Neural progenitor cell (in vitro differentiated cells): ENCODE measurements at places on chromosomes 1 and 21.

DNA sequence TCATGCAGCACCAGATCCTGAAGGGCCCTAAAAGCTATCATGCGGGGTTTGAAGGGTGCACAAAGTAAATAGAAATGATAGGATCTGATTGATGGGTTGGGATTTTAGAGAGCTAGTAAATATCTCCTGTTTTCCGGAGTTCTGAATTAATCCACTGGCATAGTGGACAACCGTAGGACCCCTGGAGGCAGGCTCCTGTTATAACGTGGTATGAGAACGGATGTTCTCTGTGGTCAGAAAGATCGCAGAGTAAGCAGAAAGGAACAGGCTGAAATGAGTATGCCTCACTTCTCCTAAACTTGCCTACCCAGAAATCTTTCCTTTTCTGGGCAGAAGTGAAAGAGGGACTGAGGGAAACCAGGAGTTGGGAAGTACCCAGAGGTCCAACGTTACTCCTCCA lies 470.8 kb downstream of the AJAP1 start:
- DNase-seq = no peak

DNA sequence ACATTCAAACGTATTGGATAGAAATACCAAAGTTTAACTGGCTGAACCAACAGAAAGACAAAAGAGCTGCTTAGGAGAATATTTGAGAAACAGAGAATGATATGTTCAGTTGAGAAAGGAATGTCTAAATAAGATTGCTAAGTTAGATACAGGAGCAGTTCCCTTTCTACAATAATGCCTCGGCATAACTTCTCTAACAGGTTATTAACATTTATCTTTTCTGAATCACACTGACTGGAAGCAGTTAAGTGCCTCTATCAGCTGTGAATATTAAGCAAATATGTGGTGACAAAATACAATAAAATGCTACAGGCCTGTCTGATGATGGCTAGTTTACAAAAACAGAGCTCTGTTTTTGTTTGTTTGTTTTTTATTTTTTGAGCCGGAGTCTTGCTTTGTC lies 121.9 kb downstream of the KCNK1 start:
- no peak for DNase-seq

DNA sequence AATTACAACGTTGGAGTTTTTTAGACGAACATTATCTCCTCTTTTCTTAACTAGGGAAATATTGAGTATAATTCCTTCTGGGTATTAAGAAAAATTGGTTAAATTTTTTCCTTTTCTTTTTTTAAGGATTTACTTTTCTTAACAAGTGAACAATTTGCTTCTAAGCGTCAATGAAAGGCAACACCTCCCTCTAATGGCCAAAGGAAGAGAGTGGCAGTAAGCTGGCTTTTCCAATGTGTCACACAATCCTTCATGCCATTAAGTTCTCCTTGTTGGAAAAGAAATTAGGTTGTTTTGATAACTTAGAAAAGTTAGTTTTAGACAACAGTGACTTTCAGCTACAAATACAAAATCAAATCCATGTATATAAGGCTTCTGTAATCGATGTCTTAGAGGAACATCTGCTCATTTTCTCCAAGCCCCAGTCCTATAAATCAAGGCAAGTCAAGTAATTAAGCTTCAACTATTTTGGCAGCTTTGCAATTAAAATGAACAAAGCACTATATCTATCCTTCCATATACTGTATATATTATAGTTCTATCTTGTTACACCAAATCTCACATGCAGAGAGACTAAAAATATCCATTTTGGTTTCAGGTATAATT lies 62.8 kb downstream of the EDEM3 start:
- DNase-seq = peak; percentile 62

DNA sequence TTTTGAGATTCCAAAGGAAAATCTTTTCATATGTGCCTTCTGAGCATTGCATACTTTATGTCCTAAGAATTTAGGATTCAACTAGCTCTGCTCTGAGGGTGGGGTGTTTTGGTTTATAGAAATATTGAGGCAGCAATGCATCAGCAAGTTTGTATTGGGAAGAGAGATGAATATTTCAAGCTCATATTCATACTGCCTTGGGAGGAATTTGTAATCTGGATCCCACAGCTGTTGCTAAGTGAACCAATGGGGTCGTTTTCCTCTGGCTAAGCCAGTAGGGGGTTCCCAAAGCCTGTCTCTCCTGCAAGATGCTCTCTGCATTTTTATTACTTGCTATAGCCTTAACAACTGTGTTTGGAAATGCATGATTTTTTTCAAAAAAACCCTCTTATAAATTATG lies 130.6 kb downstream of the SNX7 start:
- DNase-seq = no peak

DNA sequence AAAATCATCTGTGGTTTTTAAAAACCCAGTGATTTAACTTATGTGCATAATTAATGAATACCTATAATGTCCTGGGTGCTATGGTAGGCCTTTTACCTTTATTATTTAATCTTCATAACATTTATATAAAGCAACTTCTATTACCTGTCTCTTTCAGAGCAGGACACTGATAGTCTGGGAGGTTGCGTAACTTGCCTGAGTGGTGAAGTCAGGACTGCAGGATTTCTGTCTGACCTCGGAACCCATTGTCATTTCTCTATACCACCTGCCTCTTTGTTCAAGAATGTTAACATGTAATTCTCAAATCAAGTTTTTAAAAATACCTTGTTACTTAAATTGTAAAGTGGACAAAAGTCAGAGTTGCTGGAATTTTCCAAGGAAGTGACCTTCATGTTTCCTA lies 41.0 kb upstream of the BACH1 start:
- DNase-seq = no peak

DNA sequence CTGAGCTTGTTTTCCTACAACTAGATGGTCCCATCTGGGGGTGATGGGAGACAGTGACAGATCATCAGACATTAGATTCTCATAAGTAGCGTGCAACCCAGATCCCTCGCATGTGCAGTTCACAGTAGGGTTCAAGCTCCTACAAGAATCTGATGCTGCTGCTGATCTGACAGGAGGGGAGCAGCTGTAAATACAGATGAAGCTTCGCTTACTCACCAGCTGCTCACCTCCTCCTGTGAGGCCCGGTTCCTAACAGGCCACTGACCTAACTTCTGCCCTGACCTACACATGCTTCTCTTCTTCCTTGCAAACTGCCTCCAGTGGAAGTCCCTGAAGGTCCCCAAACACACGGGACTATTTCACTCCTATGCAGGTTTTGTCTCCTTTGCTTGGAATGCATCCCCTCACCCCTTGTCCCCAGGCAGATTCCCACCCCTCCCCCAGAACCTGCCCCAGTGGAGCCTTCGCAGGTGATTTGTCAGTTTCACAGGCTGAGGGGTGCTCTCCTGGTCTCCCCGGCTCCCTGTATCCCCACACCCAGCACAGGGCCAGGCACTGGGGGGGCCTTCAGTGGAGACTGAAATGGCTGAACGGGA lies 5.7 kb upstream of the ZBTB48 start:
- DNase-seq = no peak

DNA sequence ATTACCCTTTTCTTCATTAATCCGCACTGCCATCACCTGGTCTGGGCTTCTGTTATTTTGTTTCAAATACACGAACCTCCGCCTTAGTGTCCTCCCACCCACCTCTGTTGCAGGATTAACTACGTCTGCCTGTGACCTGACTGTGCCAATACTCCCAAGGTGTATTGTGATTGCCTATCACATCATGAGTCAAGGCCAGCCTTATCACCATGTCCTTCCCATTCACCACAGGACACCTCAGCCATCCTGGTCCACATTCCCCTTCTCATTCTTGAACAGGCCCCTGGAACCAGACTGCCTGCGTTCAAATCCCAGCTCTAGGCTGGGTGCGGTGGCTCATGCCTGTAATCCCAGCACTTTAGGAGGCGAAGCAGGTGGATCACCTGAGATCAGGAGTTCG lies 14.4 kb downstream of the F11R start:
- DNase-seq = no peak

DNA sequence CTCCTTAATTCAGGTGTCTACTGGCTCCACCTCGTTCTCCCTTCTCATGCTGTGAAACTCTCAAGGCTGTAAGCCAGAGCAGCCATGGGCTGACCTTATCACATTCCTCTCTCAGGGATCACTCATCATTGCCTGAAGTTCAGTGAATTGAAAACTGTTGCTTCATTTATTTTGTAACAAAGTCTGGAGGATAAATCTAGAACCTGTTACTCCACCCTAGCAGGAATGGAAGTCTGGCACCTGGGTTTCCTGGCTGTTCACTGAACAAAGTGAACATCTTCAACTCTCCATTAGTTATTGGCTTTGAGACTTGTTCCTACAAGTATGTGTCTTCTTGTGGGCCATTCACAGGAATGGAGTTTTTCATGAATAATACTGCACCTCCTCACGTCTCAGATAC lies 584.1 kb downstream of the PTPRU start:
- DNase-seq = no peak
